Uterus (tissue), 4 donors: ENCODE measurements at places on chromosomes 12 and 14.

GRCh38 chr12:26555139-26555538, 277.9 kb downstream of the ITPR2 start:
- DNase-seq, result no peak

GRCh38 chr14:52596861-52597260, 44.2 kb downstream of the GPR137C start:
- no peak for DNase-seq

- DNase-seq, result no peak
These were observed 417.0 kb downstream of the DPF3 start for GRCh38 chr14:72476657-72477499.

DNA sequence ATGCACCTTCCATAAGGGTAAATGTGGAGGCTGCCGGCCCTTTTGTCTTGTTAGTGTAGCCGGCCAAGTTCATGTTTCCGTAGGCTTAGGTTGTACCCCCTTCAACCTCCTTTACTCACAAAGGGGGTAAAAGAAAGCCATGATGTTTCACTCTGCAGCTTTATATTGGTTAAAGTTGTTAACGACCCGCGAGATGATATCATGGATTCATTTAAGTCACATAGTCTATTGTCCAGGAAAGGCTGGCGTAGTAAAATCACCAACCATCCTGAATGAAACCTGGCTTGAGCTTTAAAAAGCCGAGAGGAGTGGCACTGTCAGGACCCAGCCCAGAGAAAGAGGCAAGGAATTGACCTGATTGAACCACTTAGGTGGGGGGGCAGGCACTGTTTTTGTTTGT, 1.3 kb downstream of the UNG start:
- DNase-seq, result no peak

DNA sequence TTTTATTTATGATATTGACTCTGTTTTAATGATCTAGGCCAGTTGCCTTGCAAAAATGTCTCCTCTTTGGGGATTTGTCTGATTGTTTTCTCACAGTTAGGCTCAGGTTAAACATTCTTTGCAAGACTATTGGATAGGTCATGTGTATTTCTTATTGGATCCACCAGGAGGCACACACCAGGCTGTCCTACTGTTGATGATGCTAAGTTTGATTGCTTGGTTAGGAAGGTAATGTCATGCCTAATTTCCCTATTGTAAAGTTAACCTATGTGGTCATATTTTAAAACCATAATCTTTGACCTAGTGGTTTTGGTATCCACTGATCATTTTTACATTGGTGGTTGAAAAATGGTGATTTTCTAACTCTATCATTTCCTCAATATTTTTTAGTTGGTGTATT, 137.1 kb downstream of the BRMS1L start:
- no peak for DNase-seq
